ENCODE measurements at places on chromosomes 3 and 15.
A peak's percentile ranks its signal among the peaks of the same experiment; 100 is the strongest.

DNA sequence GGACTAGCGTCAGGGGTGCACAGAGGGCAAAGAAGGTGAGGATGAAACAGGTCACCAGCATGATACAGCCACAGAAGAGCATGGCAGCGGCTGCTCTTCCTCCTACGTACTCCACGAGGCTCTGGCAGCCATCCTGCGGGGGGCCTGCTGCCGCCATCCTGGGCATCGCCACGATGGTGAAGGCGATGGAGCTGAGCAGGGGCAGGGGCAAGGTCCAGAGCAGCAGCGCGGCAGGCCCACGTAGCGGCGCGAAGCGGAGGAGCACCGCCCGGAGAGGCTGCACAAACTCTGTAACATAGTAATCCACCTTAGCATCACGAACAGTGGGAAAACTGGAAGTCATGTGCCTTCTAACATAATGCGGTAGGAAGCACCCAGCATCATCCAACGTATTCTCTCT, 491.6 kb downstream of the PYDC2 start:
- no peak for DNase-seq

- no peak for DNase-seq
These were observed 196.1 kb upstream of the IGF1R start for GRCh38 chr15:98452238-98452637.

DNA sequence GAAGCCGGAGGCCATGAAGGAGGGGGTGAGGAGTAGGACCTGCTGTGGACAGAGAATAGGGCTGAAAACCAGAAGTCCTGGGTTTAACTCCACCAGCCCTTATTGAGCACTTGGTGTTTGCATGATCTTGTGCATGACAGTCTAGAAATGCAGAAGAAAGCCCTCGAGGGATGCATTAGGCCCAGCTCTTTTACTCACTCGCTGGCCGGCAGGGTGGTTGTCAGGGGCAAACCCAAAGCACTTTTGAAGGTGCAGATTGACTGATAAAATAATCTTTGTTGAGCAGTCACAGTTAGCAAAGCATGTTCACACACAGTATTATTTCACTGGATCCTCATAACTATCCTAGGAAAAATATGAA, 55.3 kb downstream of the CORO2B start:
- DNase-seq: no peak

- no peak for DNase-seq
These were observed 19.5 kb upstream of the THRB start for GRCh38 chr3:24514119-24514518.

DNA sequence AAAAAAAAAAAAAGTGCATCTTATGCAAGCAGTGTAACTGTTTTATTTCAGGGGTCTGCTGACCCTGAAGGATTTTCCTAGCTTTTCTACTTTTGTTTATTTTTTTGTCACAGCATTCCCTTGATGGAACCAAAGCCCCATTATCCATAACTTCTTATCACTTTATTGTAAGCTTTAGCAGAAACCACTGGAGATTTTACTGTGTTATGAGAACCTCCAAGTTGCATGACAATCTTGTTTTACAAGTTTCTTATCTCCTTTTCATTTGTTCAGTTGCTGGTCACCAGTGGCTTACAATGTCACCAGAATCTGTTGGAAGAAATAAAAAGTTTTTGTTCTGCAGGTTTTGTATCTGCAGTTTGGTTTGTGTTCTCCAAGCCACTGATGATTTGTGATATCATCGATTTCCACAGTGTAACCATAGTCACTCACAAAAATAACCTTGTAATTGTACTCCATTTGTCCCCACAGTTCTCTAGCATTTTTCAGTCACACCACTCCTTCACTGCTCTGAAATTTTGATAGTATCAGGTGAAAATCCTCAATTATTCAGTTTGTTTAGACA, 660.0 kb downstream of the RBMS3 start:
- no peak for DNase-seq

DNA sequence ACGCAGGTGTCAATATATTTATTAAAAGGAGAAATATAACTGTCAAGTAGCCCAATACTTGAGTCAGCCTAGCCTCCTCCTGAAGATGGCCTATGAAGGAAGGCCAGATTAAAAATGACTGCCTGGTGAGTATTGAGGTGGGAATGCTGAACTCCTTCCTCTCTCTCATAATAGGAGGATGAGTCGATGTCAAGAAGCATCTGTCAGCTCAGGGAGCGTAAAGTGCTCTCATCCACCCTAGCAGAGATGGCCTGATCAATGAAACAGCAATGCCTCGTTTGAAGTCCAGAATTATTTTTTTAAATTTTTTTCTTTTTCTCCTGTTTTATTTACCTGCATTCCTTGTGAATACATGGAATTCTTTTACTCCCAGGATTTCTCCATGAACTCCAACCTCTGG, 58.3 kb downstream of the SCN10A start:
- no peak for DNase-seq

- DNase-seq: no peak
These were observed 11.1 kb upstream of the EIF4A2 start for GRCh38 chr3:186772281-186772694.

DNA sequence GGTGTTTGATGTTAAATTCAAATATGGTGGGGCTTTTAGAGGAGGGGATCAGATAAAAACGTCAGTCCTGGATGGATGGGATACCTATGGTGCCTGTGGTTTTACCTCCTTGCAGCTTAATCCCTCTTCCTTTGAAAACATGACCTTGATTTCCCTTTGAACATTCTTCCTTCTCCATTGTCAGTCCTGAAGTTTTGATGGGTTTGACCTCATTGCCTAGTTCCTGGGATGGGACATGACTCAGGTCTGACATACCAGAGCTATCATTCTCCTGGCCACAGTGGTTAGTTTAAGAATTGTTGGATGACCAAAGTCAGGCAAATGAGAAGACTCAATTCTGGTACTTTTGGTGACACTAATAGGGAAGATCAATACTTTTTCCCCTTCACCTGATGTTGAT, 87.2 kb downstream of the PRICKLE2 start:
- DNase-seq: no peak

DNA sequence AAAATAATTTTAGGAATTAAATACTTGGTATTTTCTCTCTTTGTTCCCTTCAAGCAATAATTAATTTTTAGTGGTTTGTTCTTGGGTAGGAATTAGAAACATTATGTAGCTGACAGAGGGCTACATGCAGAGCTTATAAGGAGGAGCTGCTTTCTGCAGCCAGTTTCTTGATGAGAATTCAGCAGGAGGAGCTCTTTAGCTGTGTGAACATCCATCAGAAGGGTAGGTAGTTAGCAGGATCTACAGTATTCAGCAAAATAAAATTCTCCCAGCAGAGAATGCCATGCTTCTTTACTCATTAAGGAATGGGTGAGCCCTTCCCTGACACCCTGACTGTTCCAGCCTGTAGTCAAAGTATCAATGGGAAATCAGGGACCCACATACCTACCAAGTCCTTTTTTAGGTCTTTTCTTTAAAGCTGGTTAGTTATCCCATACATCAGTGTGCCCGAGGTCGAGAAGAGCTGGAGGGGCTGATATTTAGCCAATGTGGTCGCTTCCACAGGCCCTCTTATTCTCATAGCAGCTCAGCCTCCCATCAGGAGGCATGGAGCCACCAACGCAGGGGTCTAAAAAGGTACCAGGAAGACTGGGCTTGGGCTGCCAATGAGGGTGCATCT, 54.0 kb downstream of the KCNAB1 start:
- DNase-seq: no peak

- peak; percentile 69 for DNase-seq
These were observed 2.0 kb downstream of the BHLHE40 start for GRCh38 chr3:4981294-4981664.

- no peak for DNase-seq
These were observed 87.0 kb upstream of the ST8SIA2 start for GRCh38 chr15:92306663-92307062.

DNA sequence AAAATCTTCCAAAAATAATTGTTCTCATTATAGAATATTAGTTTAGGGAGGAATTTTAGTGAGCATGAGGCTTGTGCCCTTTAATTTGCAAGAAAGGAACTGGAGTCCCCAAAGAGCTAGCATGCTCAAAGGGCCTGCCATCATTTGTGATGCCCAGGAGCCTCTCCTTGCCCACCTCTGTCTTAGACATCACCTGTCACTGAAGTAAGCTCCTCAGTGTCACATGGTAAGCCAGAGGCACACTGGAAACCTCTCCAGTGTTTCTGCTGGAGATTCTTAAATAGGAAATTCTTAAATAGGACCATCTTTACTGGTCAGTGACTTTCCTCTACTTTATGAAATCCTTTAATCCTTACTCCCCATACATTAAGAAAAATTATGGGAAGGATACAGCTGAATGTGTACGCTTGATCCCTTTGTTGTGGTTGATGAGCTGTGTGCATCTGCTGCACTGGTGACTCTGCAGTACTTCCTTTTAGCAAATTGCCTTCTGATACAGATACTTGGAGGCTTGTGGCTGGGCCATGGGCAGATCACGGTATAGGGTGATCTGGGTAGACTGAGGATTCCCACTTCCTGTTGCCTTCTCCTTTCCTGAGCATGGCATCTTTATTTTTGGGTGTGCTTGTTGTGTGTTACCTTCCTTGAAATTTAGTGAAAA, 197.4 kb downstream of the KLHL25 start:
- no peak for DNase-seq

DNA sequence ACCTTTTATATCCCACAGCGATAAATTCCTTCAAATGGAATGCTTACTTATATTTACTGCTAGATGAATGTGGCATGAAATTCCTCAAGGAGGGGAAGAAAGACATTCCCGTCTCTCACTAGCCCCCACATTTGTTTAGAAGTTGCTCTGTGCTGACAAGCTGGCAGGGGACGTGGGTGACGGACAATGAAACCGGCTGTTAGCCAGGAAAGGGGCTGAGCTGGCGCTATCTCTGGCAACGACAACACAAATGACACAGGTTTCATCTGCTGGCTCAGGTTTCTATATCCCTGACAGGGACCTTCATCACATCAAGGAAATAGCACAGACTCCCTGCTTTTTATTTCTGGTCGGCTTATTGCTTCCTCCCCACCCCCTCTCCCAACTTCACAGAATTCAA, 15.8 kb downstream of the RUVBL1 start:
- no peak for DNase-seq

DNA sequence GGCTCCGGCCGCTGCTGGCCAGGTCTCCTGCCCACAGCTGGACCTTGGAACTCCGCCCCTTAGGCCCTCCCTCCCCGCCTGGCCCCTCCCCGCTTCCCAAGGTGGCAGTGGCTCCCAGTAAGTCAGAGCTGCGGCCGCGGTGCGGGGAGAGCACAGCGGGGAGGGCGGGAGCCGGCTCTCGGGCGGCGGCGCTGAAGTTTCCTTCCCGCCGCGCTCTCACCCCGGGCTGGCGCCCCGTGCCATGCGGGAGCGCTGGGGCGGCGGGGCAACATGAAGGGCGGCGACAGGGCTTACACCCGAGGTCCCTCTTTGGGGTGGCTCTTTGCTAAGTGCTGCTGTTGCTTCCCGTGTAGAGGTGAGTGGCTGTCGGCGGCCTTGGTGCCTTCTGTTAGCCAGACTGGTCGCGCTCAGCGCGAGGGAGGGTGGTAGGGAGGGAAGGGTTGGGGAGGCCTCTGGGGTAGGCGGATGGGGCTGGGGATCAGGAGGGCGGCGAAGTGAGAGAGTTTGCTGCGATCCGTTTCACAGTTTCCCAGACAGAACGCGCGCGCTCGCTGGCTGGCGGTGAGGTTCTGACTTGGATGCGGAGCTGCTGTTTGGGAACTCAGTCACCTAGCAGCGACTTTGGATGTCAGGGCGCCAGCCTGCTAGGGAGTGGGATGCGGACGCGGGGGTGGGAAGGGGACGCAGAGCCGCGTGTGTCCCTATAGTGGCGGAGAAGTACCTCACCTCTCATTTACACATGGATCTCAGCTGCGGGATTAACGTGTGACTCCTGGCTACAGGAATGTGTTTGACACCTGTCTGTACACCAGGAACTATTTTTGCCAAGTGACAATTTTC, 145.5 kb upstream of the UMPS start:
- DNase-seq: no peak

DNA sequence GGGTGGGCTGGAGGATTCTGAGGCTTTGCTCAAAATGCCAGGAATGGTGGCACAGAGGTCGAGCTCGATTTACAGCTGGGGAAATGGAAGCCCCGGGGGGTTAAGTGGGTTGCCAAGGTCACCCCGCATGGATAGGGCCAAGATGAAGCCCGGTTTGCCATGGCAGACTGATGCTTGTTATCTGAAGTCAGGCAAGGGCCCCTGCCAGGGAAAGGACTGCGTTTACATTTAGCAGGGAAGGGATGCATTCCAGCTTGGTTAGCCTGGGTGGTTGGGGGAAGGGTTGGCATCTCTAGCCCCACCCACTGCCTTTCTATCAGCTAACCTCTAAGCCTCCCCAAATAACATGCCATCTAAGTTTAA, 79.0 kb downstream of the RPLP1 start:
- no peak for DNase-seq

GRCh38 chr3:179666436-179667035, 13.7 kb downstream of the USP13 start:
- no peak for DNase-seq

DNA sequence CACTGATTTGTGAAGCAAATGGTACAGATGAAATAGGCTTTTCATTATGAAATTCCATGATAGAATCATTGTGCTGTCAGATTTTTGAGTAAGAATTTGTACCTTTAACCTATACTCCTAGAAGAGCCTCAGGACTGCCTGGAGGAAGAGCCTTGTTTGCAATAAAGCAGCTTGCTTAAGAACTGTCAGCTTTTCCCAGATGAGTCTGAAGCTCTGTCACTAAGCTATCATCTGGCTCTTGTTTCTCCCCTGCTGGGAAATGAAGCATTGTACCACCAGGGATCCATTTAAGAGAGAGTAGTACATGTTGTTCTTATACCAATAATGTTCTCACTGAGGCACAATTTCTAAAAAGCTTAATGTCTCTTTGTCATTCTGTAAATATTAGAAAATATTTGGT, 85.1 kb upstream of the FLNB start:
- DNase-seq: no peak

GRCh38 chr3:128875556-128876120, 3.8 kb upstream of the ACAD9 start:
- peak; percentile 69 for DNase-seq
